Neural progenitor cell (in vitro differentiated cells): ENCODE measurements at places on chromosomes 13 and 19.
A peak's percentile ranks its signal among the peaks of the same experiment; 100 is the strongest.

GRCh38 chr19:2970201-2970835, 7.0 kb upstream of the TLE6 start:
- peaks cover 33% of the 10 kb centered on the region for H3K27me3 ChIP-seq
- DNase-seq = no peak
- no peaks in the 10 kb centered on the region for H3K36me3 ChIP-seq
- no peak overlapping the region for H3K4me3 ChIP-seq
- no peak overlapping the region for H3K27ac ChIP-seq

- no peak overlapping the region for H3K27ac ChIP-seq
- H3K27me3 ChIP-seq = no peaks in the 10 kb centered on the region
- DNase-seq = no peak
These were observed 85.2 kb downstream of the LRRC63 start for GRCh38 chr13:46296921-46297320.

- no peak for DNase-seq
- peaks cover 3% of the 10 kb centered on the region for H3K4me1 ChIP-seq
These were observed 269.1 kb upstream of the EDNRB start for GRCh38 chr13:78187781-78188180.

DNA sequence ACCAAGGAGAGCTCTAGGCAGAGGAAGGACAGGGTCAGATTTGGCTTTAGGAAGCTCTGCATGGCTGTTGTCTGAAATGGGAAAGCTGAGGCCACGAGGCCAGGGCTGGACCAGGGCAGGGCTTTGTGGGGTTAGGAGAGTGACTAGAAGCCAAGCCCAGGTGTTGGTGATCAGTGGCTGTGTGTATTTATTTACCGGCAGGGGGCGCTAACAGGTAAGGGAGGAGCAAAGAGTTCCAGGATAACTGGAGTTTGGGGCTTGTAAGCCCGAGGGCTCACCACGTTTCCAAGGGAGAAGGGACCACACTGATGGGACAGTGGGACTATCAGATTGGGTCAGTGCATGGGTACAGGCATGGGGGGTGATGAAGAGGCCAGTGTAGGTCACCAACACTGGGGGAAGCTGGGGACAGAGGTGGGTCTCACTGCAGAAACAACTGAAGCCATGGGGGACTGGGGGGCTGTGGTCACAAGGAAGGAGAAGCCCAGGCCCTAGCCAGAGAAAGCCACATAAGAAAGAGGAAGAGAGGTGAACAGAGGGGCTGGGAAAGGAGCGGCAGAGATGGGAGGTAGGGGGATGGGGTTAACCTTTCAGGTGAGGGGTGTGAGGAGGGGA, 3.9 kb downstream of the TMEM147 start:
- H3K4me1 ChIP-seq = peaks cover 11% of the 10 kb centered on the region
- H3K27ac ChIP-seq = no peak overlapping the region
- peak; percentile 91 for DNase-seq
- H3K4me3 ChIP-seq = no peak overlapping the region

DNA sequence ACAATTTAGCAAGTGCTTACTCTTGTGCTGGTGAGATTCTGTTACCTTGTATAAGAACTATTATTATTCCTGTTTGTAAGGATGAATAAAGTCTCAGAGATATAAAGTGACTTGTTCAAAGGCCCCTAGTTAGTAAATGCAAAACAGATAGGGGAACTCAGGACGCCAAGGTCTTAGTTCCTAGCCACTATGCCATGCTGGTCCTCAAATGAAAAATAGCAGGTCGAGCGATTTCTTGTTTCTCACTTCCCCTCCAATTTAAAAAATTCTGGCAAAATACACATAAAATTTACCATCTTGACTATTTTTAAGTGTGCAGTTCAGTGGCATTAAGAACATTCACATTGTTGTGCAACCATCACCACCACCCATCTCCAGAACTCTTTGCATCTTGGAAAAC, 1.1 kb downstream of the TECR start:
- DNase-seq = no peak
- no peak overlapping the region for H3K27ac ChIP-seq
- H3K4me1 ChIP-seq = peaks cover 6% of the 10 kb centered on the region
- peak overlapping the region; percentile 75 for H3K4me3 ChIP-seq

GRCh38 chr19:30171138-30171635, 201.0 kb upstream of the ZNF536 start:
- no peak overlapping the region for H3K4me3 ChIP-seq
- no peak overlapping the region for H3K27ac ChIP-seq
- no peaks in the 10 kb centered on the region for H3K4me1 ChIP-seq
- no peaks in the 10 kb centered on the region for H3K27me3 ChIP-seq

- no peak overlapping the region for H3K4me3 ChIP-seq
These were observed 173.2 kb downstream of the DCLK1 start for GRCh38 chr13:35957996-35958395.

- DNase-seq = no peak
- H3K4me1 ChIP-seq = peaks cover 24% of the 10 kb centered on the region
- H3K36me3 ChIP-seq = no peaks in the 10 kb centered on the region
- H3K27ac ChIP-seq = no peak overlapping the region
These were observed 560.2 kb downstream of the UQCRFS1 start for GRCh38 chr19:28652765-28653164.

GRCh38 chr13:79405501-79405830, 589 bp downstream of the RBM26 start:
- peaks cover 43% of the 10 kb centered on the region for H3K4me1 ChIP-seq
- DNase-seq = no peak
- H3K4me3 ChIP-seq = peak overlapping the region; percentile 96
- H3K27ac ChIP-seq = peak overlapping the region; percentile 99
- H3K36me3 ChIP-seq = no peaks in the 10 kb centered on the region

DNA sequence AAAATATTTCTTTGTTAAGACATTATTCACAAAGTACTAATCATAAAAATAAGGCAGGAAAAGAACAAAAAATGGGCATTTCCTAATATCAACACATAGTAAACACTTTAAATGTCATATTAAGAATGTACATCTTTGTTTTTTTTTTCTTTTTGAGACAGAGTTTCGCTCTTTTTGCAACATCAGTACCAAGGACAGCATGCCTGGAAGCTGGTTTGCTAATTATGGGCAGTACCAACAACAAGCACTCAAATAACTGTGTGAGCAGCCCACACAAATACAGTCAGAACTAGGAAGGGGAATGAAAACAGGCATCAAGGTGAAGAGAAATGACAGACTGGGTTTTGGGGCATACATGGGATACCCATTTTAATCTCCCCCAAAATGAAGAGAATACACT, 788.0 kb upstream of the SLITRK1 start:
- no peaks in the 10 kb centered on the region for H3K4me1 ChIP-seq
- no peak overlapping the region for H3K4me3 ChIP-seq
- no peak overlapping the region for H3K27ac ChIP-seq
- no peaks in the 10 kb centered on the region for H3K27me3 ChIP-seq
- H3K36me3 ChIP-seq = no peaks in the 10 kb centered on the region

GRCh38 chr13:31444266-31444856, 244.6 kb downstream of the B3GLCT start:
- DNase-seq = no peak
- H3K4me1 ChIP-seq = no peaks in the 10 kb centered on the region
- no peak overlapping the region for H3K4me3 ChIP-seq
- H3K36me3 ChIP-seq = no peaks in the 10 kb centered on the region

- no peaks in the 10 kb centered on the region for H3K36me3 ChIP-seq
- H3K4me1 ChIP-seq = peaks cover 25% of the 10 kb centered on the region
- no peaks in the 10 kb centered on the region for H3K27me3 ChIP-seq
- peak; percentile 94 for DNase-seq
- peak overlapping the region; percentile 32 for H3K4me3 ChIP-seq
- peak overlapping the region; percentile 86 for H3K27ac ChIP-seq
These were observed 53.9 kb downstream of the MCF2L start for GRCh38 chr13:113022745-113023574.

DNA sequence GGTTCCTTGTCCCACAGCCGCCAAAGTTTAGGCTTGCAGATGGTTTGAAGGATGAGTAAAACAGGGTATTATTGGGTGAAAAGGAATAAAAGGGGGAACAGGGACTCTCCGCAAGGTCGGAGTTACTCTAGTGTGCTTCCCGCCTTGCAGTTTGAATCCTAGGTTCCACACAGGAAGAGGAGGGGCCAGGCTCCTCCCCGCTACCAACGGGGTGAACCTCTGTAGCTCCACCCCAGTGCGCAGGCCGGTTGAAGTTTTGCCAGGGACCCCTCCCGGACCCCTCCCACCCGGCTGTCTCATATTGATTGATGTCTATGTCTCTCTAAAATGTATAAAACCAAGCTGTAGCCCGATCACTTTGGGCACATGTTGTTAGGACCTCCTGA, 11.6 kb upstream of the GTF2F2 start:
- no peak overlapping the region for H3K27ac ChIP-seq
- DNase-seq = no peak
- no peaks in the 10 kb centered on the region for H3K4me1 ChIP-seq
- H3K27me3 ChIP-seq = no peaks in the 10 kb centered on the region
- no peak overlapping the region for H3K4me3 ChIP-seq
- H3K36me3 ChIP-seq = no peaks in the 10 kb centered on the region

DNA sequence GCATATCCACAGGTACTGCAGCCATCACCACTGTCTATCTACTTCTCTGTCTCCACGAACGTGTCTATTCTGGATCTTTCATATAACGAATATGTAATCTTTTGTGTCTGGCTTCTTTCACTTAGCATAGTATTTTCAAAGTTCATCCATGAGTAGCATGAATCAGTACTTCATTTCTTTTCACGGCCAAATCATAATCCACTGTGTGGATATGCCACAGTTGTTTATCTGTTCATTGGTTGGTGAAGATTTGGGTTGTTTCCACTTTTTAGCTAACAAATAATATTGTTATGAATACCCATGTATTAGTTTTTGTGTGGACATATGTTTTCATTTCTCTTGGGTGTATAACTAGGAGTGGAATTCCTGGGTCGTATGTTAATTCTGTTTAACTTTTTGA, 14.4 kb downstream of the RGCC start:
- H3K27ac ChIP-seq = no peak overlapping the region
- no peaks in the 10 kb centered on the region for H3K4me1 ChIP-seq
- H3K4me3 ChIP-seq = no peak overlapping the region
- no peaks in the 10 kb centered on the region for H3K27me3 ChIP-seq
- no peak for DNase-seq

DNA sequence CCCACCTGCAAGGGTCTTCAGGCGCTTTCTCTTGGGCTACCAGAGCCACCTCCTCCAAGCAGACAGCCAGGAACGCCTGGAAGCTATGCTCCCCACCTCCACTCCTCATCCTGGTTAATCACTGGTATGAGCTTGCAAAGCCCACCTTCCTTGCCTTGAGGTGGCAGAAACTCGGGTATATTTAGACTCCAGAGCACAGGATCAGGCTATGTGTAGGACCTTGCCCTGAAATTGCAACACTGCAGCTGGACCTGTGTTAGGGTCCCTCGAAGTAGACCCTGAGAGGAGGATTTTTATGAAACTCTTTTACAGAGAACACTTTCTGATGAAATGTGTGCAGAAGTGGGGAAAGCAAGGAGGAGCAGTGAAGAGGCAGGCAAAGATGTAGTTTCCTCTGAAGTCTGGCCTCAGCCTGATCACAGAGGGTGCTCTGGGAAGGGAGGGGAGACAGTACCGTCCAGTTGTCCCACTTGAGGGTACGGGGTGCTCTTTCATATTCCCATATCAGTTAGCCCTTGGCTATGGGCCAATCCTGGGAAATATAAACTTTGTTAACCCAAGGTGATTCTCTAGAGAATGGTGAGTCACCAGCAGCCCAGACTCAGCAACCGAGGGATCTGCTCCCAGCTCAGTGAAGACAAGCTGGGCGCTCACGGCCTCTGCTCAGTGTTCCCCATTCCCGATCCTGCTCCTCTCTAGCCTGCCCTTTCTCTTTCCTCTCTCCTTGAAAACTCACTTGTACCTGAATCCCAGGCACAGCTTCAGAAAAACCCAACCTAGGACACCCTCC, 157.9 kb downstream of the UQCRFS1 start:
- H3K4me1 ChIP-seq = no peaks in the 10 kb centered on the region
- no peak overlapping the region for H3K4me3 ChIP-seq
- H3K27me3 ChIP-seq = no peaks in the 10 kb centered on the region

GRCh38 chr13:114279758-114280355, 1.5 kb upstream of the UPF3A start:
- peak overlapping the region; percentile 64 for H3K4me3 ChIP-seq
- no peaks in the 10 kb centered on the region for H3K27me3 ChIP-seq
- no peak for DNase-seq
- no peaks in the 10 kb centered on the region for H3K36me3 ChIP-seq

DNA sequence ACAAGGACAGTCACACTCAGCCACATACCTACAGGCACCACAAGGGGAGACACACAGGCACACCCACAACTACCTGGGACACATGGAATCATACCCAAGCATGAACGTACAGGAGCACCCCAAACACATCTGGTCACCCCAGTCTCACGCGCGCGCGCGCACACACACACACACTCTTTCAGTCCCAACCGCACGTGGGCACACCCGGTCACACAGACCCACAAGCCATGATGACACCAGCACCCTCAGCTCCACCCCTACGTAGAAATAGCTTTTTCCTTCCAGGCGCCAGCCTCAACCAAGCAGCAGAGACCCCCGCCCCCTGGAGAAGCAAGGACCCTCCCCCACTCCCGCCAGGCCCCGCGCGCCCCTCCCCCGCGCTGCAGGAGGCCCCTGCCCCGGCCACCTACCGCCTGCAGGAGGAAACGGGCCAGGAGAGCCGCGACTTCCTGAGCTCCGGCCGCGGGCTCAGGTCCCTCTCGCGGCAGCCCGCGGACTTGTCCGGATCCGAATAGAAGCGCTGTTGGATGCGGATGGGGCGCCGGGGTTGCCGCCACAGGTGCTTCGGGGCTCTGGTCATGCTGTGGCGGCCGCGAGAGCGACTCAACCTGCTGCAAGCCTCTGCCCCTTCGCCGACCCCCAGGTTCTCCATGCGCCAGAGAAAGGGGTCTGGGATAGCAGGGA, 6.4 kb upstream of the PDE4C start:
- no peaks in the 10 kb centered on the region for H3K4me1 ChIP-seq
- H3K4me3 ChIP-seq = peak overlapping the region; percentile 37
- no peak for DNase-seq

DNA sequence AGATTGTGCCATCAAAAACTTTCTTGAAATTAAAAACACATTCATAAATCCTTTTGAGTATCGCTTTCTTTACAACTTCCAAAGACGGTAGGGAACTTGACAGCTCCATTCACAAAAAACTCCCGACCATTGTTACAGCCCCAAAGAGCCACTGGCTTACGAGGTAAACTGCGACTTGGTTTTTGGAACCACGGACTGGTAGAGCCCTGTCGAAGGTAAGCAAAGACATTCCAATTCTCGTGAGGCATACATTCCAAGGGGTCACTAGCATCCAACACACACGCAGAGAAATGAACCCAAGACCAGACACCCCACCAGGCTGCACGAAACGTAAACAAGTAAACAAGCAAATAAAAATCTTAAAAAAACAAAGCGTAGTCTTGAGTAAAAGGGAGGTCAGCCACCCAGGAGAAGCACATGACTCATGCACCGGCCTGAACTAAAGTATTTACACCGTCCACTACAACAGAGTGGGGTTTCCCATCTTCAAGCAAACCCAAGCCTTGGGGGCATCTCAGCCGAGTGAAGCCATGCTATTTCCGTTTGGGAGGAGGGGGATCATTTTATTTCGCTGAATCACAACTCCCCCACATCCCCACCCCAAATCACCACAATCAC, 1.4 kb downstream of the BRD4 start:
- peak overlapping the region; percentile 78 for H3K27ac ChIP-seq
- no peaks in the 10 kb centered on the region for H3K27me3 ChIP-seq
- H3K4me1 ChIP-seq = peaks cover 3% of the 10 kb centered on the region
- peak overlapping the region; percentile 94 for H3K4me3 ChIP-seq
